ENCODE measurements at places on chromosomes 3 and 15.

DNA sequence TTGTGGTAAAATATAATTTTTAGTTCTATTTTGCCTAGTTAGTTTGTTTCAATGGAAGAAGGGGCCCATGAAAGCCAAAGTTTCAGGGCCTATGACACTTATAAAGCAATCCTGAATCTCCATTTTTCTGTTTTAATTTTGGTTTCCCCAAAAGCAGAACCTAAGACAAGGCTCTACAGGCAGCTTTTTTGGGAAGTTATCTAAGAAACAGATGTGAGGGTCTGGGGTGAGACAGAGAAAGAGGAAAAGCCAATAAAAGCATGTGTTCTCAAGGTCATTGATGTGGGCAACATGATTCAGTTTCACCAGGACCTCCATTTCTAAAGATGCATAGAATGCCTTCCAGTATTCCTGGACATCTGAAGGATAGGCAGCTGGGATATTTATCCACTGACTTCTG lies 598.5 kb downstream of the PDCD6IP start:
- no peak for DNase-seq

- DNase-seq = peak; percentile 85
These were observed 38.5 kb downstream of the HMCES start for GRCh38 chr3:129317014-129317771.

DNA sequence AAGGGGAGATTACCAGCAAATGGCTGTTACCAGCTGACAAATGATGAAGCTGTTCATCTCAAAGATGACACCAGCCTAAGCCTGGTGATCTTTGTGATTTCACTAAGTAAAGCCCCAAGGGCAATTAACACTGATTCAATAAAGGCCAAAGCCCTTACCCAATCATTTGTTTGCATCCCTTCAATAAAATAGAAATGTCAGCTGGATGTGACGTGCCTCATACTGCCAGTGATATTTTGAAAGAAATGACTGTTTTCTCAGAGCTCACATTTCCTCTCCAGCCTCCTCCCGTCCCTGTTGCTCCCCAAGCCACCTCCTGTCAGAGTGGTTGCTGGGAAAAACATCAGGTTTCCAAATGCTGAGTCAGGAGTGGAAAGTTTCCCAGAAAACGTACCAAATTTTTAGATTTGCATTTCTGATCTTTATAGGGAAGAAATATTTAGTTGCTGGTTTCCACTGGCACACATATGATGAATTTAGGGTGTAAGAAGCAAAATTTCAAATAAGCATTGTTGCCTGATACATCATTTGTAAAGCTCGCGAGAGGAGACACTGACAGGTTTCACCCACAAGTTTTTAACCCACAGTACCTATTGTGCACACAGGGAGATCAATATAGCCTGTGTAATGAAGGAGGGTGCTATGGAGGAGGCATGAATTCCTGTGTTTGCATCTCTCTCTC lies 21.0 kb downstream of the C2CD4A start:
- no peak for DNase-seq

DNA sequence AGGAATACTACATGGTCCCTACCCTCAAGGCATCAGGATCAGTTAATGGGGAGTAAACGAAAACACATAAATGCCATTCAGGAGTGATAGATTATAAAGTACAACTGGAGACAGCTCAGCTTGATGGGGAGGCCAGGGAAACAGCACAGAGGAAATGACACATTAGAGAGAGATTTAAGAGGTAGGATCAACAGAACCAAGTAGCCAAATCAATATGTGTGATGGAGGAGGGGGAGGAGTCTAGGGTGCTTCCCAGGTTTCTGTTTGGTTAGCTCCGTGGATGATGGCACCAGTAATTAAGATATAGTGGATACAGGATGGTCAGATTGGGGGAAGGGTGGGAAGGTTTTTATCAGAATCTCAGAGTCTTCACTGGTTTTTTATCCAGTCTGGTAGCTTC lies 229.5 kb upstream of the ROPN1 start:
- no peak for DNase-seq

GRCh38 chr15:64667736-64668161 lies 107.6 kb downstream of the RBPMS2 start:
- no peak for DNase-seq

GRCh38 chr3:121975702-121976302 lies 46.2 kb downstream of the ILDR1 start:
- DNase-seq = no peak

GRCh38 chr15:78224023-78224411 lies 10.3 kb downstream of the ACSBG1 start:
- DNase-seq = no peak

DNA sequence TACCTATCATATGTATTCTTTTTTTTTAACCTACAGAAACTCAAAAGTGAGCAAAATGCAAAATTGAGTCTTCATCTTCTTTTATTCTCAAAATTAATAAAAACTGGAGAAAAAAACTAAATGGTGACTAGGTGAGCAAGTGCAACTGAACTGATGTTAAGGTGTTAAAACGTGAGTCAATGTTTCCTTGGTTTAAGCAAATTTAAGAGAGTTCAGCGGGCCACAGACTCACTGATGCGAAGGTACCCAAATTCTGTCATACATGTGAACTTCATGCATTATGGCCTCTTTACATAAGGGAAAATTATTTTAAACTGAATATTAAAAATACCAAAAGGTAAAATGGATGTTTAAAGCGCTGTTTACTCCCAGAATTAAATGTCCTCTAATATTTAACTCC lies 206.6 kb downstream of the FOXP1 start:
- no peak for DNase-seq

GRCh38 chr15:68278595-68279405 lies 1.3 kb downstream of the FEM1B start:
- no peak for DNase-seq

- no peak for DNase-seq
These were observed 2.0 kb upstream of the FSTL1 start for GRCh38 chr3:120452816-120453215.

GRCh38 chr3:134394380-134394779 lies 20.1 kb upstream of the AMOTL2 start:
- no peak for DNase-seq

- DNase-seq = no peak
These were observed 111.5 kb downstream of the THSD4 start for GRCh38 chr15:71226536-71227455.

GRCh38 chr3:58189691-58190090 lies 21.1 kb downstream of the DNASE1L3 start:
- no peak for DNase-seq

- no peak for DNase-seq
These were observed 78.1 kb downstream of the ZNF621 start for GRCh38 chr3:40602778-40603385.
